ENCODE measurements at places on chromosomes 1 and 21.
A peak's percentile ranks its signal among the peaks of the same experiment; 100 is the strongest.

GRCh38 chr1:150708595-150708994 is 11.6 kb upstream of the GOLPH3L start:
- DNase-seq = no peak

DNA sequence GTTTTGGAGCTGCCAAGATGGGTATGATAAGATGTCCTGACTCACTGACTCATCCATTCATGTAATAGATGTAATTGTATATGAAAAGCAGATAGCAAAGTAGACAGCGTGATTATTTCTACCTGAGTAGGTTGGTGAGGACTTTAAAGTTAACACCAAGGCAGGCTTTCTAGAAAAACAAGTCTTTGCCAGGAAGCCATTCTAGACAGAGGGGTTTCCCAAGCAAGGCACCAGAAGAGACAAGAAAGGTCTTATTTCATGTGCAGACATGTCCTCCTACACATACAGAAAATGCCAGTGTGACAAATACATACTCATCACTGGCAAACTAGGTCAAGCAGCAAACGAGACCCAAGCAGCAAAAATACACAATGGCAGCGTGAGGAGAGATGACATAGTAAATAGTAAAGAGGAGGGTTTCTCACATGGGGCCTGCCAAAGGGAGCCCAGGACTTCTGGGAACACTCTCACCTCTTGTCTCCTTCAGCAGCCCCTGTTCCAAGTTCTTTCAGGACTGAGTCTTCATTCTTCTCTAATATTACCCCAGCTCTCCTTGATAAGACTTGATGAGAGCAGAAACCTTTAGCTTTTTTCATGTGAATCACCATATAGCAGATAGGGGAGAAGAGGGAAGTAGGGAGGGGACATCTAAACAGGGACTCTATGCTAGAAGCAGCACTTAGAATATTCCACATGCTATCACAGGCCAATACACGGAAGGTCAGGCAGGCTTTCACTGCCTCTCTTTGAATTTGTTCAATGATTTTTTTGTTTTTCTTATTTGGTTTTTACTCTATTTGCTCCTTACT is 114.6 kb upstream of the ATP1B1 start:
- DNase-seq = no peak

GRCh38 chr1:36420409-36420808 is 22.7 kb upstream of the LSM10 start:
- no peak for DNase-seq

DNA sequence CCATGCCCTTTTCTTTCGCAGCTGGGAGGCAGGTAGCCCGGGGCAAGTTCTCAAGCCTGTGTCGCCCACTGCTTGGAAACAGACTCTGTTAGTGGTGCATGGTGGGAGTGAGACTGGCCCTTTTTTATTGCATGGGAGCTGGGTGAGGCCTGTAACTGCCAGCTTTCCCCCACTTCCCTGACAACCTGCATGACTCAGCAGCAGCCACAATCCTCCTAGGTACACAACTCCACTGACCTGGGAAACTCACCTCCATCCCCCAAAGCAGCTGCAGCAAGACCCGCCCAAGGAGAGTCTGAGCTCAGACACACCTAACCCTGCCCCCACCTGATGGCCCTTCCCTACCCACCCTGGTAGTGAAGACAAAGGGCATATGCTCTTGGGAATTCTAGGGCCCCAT is 25.8 kb downstream of the PIGP start:
- DNase-seq = no peak

- DNase-seq = no peak
Measured at GRCh38 chr1:36517011-36517771, 34.5 kb upstream of the CSF3R start.

GRCh38 chr1:89566761-89567174 is 42.1 kb downstream of the LRRC8B start:
- DNase-seq = no peak

DNA sequence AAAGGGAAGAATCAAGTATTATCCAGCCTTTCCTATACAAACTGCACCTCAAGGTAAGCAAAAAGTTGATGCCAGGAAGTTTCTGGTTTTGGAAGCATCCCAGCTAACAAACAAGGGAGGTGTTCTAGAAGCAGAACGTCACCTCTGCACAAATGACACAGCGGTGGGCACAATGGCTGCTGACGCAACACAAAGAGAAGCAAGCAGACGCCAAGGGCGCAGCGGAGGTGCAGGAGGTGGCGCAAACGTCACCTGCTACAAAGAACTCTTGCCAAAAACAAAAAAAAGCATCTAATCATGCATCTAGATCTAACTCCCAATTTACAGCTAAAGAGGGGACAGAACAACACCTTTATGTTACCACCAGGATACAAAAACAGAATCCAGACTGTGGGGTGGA is 88.5 kb downstream of the NPHP4 start:
- no peak for DNase-seq

DNA sequence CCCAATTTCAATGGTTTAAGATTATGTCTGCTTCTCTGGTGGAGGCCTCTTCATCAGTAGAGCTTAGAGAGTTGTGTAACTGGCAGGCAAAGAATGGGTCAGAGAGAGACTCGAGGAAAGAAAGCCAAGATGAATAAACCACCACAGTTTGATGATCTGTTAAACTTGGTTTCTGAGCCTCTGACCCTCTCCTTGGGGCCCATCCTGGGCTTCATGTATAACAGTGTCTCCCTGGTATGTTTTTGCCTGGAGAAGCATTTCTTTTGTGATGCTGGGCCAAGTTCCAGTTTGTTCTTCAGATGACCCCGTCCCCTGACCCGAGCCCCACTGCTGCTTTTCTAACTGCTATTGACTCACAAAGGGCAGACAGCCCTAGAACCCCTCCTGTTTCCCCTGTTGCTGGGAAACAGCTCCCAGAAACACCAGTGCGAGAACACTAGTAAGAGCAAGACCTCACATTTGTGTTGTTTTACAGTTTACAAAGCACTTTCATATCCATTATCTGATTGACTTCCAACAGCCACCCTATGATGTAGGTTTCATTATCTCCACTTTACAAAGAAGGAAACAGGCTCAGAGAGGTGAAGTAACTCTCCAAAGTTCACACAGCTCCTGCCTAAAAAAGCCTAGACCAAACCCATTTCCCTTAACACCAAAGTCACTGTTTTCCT is 9.0 kb downstream of the CD2 start:
- no peak for DNase-seq

- DNase-seq = no peak
Measured at GRCh38 chr21:14850394-14850793, 214.4 kb downstream of the NRIP1 start.

DNA sequence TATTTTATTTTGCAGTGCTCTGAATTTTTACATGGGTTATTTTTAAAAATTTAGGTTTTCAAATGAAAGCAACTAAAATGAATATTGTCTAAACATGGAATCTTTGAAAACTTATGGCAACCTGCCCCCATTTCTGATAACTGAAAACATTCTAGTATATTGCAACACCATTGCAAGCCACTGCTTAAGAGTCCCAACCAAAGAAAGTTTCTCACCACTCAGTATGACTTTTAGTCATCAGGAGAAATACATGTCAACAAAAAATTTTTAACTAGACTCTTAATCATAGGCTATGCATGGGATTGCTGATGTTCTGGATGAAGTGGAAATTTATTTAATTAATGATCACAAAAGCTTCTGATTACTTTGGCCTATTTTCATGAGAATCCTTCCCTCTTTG is 112.1 kb downstream of the TNFSF18 start:
- no peak for DNase-seq

DNA sequence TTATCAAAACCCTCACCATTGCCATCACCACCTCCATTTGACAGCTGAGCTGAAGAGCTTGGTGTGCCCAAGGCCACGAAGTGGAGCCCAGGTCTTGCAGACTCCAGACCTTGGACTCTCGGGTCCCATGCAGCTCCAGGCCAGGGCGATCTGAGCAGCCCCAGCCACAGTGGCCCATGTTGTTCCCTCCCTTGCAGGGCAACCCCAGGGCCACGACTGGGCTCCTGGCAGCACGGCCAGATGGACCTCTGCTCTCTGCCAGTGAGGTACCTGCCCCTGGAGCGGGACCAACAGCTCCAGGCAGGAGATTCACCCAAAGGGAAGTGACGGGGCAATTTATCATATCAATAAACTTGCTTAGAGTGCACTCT is 182.7 kb upstream of the VAMP3 start:
- no peak for DNase-seq

DNA sequence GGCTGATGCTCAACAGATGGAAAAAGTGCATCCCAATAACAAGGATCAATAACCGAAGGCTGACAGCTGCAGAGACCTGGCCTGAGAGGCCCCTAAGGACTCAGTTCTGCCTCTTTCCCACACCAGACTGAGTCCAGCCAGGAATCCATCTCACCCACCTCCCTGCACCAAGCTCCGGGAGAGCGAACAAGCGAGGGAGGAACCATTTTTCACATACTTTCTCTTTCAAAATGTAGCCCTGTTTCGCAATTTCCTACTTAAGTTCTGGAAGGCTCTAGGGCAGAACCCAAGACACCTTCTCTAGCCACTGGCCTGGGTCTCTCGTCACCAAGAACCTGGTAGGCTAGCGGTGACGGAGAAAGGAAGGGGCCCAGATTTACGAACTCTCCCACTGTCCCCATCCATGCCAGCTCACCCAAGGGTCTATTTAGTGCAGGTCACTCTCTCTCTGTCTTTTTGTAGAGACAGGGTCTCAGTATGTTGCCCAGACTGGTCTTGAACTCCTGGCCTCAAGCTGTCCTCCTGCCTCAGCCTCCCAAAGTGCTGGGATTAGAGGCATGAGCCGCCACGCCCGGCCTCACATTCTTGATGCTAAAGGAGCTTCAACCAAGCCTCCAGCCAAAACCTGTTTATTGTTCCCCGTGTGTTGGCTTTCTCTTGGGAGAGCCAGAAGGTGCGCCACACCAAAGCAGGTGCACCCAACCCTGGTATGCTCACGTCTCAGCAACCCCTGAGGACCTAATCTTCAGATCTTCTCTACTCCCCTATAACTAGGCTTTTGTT is 10.9 kb upstream of the GNL2 start:
- DNase-seq = no peak

GRCh38 chr1:36994294-36994693 is 40.0 kb downstream of the GRIK3 start:
- no peak for DNase-seq

GRCh38 chr1:59509341-59509875 is 212.5 kb downstream of the FGGY start:
- no peak for DNase-seq

DNA sequence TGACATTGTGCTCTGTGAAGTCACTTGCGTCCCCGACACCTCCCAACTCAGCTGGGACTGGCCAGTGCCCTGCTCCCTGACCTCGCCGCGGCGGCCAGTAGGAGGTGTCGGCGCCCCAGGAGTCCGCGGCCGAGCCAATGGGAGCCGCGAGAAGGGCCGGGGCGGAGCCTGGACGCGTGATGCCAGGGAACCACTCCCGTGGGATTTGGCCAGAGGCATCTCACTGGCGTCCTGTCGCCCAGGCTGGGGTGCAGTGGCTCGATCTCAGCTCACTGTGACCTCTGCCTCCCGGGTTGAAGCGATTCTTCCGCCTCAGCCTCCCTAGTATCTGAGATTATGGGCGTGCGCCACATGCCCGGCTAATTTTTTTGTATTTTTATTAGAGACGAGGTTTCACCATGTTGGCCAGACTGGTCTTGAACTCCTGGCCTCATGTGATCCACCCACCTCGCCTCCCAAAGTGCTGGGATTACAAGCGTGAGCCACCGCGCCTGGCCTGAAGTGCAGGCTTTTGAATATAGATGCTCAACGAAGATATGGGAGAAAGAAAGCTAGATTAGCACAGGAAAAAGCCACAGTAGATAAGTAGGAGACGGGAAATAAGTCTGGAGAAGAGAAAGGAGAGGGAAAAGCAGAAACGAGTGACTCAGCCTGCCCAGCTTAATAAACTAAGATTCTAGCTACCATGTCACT is 38.0 kb downstream of the ZBTB8OS start:
- no peak for DNase-seq

GRCh38 chr1:32703479-32704291 is 1.1 kb upstream of the SYNC start:
- DNase-seq = no peak

DNA sequence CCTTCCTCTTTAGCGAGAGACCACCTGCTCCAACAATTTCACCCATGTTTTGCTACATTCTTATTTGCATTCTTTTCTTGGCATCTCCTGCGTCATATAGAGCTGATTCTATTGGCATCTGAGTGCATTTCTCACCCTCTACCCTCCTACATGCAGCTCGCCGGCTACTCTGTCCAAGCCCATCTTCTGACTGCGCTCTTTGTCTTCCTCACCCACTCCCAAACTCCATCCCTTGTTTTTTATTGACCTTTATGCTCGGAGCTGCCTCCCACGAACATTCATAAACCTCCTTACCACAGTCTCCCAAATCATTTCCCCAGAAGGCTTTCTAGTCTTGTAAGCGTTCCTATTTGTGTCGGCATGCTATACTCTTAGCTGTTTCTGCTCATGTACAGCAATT is 33.6 kb upstream of the FMN2 start:
- no peak for DNase-seq

GRCh38 chr1:38137164-38137563 is 90.6 kb upstream of the POU3F1 start:
- no peak for DNase-seq

GRCh38 chr1:77498918-77499317 is 183.5 kb downstream of the ZZZ3 start:
- DNase-seq = no peak

DNA sequence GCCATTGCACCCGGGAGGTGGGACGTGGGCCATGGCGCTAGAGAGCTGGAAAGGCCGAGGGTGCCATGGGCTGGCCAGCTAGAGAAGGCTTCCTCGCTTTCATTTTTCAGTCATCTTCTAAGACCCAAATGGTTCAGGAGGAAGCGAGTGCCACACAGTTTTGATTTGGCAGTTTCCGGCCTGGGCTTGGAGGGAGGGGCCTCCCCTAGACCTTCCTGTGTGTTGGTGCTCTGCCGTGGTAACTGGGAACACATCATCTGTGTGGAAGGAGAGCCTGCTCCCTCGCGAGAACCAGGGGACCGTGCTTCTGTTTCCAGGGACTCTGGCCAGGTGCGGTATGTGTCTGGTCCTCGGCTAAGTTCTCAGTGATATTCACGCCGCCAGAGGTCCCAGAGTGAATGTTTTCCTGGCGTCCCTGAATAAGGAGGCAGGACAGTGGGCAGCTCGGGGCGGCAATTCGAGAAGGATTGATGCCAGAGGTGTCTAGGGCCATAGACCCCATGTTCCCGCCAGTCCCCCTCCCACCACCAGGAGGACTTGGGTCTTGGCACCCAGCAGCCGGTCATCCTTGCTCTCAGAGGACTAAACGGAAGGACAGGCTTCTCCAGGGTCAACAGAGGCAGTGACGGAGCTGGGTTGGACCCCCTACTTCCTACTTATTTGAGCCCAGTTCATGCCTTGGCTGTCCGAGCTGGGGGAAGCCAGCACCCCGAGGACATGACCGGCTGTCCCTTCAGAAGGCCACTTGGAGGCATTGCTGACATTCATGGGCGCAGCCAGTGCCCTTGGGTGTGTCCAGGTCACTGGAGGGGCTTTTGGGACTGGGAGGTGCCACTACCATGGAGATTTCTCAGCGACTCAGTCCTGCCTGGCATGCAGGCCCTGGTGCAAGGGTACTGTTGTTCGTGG is 2.7 kb upstream of the NPHP4 start:
- DNase-seq = peak; percentile 47

DNA sequence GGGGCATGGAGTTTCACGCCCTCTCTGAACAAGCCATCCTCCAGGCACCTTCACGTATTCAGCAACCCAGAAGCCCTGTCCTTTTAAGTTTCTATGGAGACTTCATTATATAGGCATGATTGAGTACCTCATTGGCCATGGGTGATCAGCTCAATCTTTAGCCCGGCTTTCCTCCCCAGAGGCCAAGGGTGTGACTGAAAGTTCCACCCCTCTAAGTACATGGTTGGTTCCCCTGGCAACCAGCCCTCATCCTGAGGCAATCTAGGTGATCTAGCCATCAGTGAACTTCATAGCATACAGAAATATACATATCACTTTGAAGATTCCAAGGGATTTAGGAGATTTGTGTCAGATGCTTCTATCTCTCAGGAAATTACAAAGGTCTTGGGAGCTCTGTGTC is 21.3 kb upstream of the DHX9 start:
- DNase-seq = no peak

Measured in activated CD8-positive, alpha-beta memory T cell treated with anti-CD3 and anti-CD28 coated beads for 1 hour (primary cell).